AG20443 (cell line): ENCODE measurements at places on chromosomes 11 and 22.

DNA sequence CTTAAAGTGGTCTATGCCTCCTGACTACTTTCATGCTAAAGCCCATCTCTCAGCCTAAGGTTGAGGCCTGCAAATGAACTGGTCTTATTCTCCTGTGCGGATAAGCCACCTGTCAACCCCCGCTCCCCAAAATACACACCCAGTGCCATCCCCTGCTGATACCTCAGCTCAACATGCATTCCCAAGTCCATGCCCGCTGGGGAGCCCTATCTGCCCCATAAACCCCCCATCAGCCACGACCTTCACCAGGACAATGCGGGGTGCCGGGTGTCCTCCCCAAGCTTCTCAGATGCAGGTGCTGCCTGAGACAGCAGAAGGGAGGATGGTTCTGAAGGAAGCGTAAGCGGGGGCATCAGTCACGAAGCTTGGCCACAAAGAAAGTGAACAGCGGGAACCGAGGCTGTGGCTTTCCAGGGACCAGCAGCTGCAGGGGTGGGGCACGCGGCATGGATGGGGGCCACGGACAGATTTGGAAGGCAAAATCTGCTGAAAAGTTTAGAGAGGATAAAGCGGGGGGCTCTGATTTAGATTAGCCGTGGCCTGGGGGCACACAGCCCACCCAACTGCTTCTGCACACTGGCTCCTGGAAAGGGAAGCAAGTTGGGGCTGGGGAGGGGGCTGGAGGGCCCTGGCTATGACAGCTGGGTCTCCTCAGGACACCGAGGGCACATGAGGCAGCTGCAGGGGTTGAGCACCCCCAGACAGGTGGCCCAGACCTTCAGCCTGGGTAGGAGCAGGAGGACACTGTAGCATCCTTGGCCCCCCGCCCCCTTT lies 1391.9 kb downstream of the TBC1D22A start:
- DNase-seq = no peak

DNA sequence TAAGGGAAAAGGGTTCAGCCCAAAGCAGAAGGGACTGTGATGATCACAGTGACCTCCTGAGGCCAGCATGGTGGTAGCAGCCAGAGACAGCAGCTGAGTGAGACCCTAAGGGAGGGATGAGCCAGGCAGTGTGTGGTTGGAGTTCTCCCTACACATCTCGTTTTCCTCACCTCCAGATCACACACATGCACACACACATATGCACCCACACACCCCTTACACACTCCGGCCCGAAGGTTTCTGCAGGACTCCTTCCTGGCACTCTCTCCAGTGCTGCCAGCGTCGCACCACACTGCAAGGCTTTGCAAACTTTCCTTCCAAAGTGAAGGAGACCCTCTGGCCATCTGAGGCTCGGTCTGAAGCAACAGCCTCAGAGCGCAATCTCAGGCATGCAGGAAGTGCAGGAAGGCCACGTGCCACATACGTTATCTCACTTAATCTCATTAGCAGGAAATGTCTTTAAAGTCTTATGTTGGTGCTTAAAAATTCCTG lies 26.9 kb upstream of the TP53I11 start:
- DNase-seq = no peak

GRCh38 chr11:17026487-17027082 lies 12.4 kb upstream of the PLEKHA7 start:
- no peak for DNase-seq

- DNase-seq = no peak
These were observed 41.3 kb downstream of the CD6 start for GRCh38 chr11:61012737-61013215.

- no peak for DNase-seq
These were observed 19.5 kb downstream of the MYBPC3 start for GRCh38 chr11:47332791-47333525.

- DNase-seq = no peak
These were observed 369.4 kb downstream of the DDX10 start for GRCh38 chr11:109034339-109034696.

- no peak for DNase-seq
These were observed 190.0 kb downstream of the PGR start for GRCh38 chr11:100939571-100939970.

DNA sequence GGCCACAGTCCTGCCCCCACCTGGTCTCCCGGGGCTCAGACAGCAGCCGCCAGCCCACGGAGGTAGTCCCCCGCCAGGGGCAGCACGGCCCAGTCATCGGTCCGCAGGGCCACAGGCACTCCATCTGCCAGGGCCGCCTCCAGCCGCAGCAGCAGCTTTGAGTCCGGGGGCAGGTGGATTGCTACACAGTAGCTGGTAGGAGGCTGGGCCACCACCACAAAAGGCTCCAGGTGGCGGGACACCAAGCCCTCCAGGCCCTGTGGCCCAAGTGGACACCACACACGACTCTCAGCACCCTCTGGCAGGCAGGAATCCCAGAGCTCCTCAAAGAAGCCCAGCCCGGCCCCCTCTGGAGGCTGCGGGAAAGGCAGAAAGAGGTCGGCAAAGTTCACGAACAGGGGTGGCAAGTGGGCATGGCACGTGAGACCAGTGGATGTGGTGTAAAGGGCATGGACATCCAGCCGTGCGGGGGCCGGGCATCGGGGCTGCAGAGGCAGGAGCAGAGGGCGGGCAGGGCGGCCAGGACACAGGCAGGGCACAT lies 2.9 kb downstream of the AP5B1 start:
- DNase-seq = no peak

- DNase-seq = no peak
These were observed 105.6 kb upstream of the SYN3 start for GRCh38 chr22:33163815-33164214.

- DNase-seq = no peak
These were observed 10.7 kb downstream of the LRFN4 start for GRCh38 chr11:66867425-66868040.

GRCh38 chr11:2213384-2213842 lies 41.8 kb upstream of the TH start:
- no peak for DNase-seq

DNA sequence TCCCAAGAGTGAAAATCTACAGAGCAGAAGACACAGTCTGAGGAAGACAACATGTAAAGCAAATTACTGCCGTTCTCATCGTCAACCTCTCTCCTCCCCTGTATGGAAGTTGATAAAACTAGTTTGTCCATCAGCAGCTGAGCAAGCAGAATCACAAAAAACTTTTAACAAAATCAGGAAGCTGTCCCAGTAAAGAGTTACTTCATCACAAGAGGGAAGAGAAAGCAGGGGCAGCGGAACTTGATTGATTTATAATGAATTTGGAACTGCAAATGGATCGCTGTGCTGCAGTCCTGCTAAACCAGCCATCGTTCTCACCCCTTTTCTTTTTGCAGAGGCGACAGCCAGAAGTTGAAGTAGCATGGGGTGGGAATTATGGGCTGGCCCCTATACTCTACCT lies 13.7 kb upstream of the UCP3 start:
- DNase-seq = no peak

DNA sequence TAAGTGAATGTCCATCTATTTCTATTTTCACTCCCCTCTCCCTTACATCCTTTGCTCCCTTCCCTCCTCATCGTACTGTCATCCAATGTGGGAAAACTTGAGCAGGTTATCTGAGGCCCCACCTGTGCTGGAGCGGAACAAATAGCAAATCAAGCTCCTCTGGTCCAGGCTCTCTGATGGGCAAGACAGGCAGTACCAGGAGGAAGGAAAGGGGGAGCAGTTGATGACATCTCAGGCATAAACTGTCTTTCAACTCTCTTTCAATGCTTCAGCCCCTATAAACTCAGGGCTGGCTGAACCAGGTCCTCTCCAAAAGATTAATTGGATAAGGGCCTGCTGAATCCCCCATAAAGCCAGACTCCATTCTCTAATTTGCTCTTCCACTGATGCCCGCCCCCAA lies 1.5 kb upstream of the CCKBR start:
- DNase-seq = no peak

GRCh38 chr11:105144887-105145286 lies 5.3 kb upstream of the CARD18 start:
- DNase-seq = peak; percentile 12

DNA sequence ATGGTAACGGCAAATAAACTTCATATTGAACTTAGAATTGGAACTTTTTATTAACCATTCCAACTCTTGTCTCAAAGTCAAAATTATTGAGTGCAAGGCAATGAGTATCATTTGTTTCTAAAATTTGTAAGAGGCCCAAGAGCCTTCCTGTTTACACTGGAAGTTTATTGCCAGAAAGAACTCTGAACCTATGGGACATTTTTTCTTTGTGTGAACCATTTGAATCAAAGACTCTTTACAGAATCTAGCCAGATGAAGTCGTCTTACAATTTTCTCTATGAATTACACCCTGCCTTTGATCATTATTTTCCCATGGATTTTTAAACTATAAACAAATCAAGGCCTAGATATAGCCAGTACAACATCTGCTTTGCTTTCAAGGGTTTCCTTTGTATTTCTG lies 2.3 kb upstream of the GUCY1A2 start:
- no peak for DNase-seq

GRCh38 chr22:46478083-46478551 lies 59.3 kb downstream of the CELSR1 start:
- DNase-seq = no peak

DNA sequence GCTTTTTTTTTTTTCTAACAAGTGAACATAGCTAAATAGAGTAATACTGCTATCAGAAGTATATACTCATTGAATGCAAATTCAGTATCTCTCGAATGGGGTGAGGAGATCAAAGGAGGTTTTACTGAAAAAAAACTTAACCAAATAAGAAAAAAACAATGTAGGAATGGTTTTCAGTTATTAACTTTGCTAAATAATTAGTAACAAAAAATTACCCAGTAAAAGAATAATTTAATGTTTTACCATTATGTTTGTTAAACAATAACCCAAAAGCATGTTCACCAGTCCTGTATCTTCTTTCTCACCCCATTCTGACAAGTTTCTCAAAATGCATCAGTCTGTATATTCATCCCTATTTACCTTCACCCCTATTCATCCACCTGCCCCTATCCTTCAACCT lies 22.6 kb upstream of the CTSC start:
- DNase-seq = no peak

GRCh38 chr11:124751741-124752470 lies at the start of gene VSIG2:
VSIG2 (minus strand) TSS chr11:124752255; CDS start chr11:124752137, 118 bp downstream.
- no peak for DNase-seq

GRCh38 chr11:66002648-66003225 lies 434 bp downstream of the BANF1 start:
- DNase-seq = peak; percentile 84

DNA sequence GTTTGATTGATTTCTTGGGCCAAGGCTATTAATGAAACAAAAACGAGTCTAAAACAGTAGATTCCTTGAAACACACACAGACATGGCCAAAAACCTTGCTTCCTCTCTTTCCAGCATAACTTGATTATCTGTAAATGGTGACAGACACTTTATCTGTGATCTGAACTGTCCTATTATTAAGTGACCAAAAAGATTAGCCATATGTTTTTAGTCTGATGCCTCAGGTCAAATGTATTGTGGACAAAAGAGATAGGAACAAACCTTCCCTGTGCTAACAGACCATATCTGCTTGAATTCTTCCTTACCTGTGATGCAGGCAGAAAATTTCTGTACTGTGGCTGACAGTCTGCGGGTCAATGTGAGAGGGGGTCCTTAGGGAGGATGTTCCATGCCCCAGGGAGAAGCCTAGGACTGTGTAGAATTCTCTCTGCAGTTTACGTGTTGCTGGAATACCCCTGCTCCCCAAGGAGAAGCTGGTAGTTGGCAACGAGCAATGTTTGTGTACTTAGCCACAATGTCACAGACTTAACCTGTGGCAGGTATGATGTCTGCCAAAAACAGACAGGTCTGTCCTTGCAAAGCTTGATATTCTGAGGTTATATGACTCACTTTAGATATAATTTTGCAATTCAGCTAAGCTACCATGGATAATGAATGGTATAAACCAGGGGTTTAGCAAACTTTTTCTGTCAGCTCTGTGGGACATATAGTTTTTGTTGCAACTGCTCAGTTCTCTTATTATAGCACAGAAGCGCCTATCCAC lies 31.2 kb downstream of the C11orf71 start:
- no peak for DNase-seq

DNA sequence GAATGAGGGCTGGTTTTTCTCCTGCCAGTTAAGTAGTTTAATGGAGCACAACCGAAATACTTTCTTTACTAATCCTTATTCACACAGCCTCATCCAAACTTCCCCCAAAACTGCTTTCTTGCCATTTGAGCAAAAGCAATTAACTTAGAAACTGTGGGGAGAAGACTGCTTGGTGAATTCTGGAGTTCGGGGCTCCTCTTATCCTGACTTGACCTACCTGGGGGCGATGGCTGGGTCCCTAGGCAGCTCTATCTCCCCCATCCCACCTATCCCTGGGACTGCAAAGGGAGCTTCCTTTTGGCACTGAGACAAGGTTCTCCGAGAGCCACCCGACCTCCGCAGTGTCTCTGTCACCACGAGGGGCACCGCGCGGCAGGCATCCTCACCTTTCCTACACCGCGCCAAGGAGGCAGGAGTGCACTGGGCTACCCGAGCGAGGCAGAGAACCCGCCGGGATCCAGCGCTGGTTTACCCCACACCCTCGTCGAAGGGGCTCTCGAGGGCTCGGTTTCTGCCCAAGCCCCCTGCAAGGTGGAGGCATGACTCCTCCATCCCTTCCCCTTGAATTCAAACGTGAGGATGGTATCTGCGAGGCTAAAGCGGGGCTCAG lies 759 bp downstream of the DESI1 start:
- DNase-seq = peak; percentile 37

GRCh38 chr11:78213526-78214330 lies 25.0 kb downstream of the USP35 start:
- no peak for DNase-seq

GRCh38 chr11:86904001-86904400 lies 51.2 kb downstream of the FZD4 start:
- no peak for DNase-seq

- DNase-seq = peak; percentile 76
These were observed 44.2 kb upstream of the MICAL2 start for GRCh38 chr11:12066056-12066798.

DNA sequence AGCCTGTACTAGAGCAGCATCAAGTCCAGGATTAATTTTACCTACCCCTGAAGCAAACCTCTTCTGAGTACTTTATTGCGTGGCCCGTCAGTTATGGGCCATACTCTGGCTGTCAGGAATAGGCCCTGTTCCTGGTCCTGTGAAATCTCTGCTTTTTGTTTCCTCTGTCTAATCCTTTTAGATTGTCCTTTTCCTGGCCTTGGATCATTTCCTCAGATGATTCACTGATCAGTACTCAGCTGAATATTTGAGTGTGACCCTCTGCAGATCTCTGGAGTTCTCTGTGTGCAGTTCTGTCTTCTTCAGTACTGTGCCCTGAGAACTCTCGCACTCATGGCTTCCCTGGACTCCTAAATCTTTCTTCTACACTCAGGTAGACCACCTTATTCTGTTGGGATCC lies 123.5 kb downstream of the UVRAG start:
- DNase-seq = peak; percentile 43

DNA sequence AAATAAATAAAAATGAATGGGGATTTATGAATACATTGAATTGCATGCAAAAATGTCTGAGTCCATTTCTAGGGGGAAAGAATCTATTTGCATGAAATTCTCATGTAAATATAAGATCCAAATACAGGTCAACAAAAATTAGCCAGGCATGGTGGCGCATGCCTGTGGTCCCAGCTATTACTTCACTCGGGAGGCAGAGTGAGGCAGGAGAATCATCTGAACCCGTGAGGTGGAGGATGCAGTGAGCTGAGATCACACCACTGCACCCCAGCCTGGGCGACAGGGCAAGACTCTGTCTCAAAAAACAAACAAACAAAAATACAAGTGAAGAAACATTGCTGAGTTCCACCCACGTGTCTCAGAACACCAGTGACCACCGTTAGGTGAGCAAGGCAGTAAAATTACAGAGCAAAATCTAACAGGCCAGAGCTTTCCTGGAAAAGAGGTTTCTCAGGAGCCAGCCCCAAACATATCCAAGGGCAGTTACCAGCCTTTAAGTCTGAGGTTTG lies 17.3 kb downstream of the PACSIN2 start:
- no peak for DNase-seq
